Hepatocyte (in vitro differentiated cells): ENCODE measurements at places on chromosomes 2 and 18. TPM values are rescaled to one million over a fixed set of nuclear protein-coding genes. Genes with fewer than 3 reads are reported as not detected.

Gene MAL
- total RNA-seq = 1.4 TPM in 1 of 2 replicates, not detected in the other

Gene MBOAT2
- total RNA-seq = 14.1 and 35.2 TPM in 2 replicates

Gene OTOF
- total RNA-seq = 0.10 TPM in 1 of 2 replicates, not detected in the other

Gene CNDP2
- total RNA-seq = 95.7 and 101 TPM in 2 replicates

Gene RBM43
- 3.8 and 4.6 TPM in 2 replicates for total RNA-seq

Gene GKN2
- total RNA-seq = not detected in 2 replicates

Gene VWA3B
- not detected in 2 replicates for total RNA-seq

Gene SOCS6
- total RNA-seq = 28.0 and 35.3 TPM in 2 replicates

Gene DTNA
- total RNA-seq = 34.0 and 42.8 TPM in 2 replicates

Gene RAX
- total RNA-seq = not detected in 2 replicates

Gene C2orf72
- 108 and 112 TPM in 2 replicates for total RNA-seq

Gene C2orf78
- total RNA-seq = not detected in 2 replicates

DNA sequence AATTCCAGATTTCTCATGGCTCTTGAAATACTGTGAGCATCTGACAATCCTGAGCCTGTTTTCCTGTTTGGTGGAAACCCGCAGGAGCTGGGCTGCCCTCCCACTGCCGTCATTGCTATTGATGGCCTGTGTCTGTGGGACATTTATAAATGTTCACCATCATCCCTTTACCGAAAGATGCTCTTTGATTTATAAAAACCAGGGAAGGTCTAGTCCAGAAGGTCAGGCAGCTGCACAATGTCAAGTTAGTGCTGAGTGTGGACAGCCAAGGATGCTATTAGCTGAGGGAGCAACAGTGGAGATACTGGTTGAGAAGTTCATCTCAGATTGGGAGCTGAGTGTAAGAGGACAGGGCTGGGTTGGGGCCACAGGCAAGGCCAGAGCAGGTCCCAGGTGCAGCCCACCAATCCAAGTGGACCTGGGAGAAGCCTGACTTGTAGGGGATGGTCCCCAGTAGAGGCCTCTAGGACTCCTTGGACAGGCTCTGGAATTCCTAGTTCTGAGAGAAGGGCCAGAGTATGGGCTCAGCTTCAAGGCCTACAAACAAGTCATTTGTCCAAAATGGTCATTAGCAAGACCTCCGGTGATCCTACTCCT, 55.1 kb downstream of the COPS8 start:
- no peak for DNase-seq

DNA sequence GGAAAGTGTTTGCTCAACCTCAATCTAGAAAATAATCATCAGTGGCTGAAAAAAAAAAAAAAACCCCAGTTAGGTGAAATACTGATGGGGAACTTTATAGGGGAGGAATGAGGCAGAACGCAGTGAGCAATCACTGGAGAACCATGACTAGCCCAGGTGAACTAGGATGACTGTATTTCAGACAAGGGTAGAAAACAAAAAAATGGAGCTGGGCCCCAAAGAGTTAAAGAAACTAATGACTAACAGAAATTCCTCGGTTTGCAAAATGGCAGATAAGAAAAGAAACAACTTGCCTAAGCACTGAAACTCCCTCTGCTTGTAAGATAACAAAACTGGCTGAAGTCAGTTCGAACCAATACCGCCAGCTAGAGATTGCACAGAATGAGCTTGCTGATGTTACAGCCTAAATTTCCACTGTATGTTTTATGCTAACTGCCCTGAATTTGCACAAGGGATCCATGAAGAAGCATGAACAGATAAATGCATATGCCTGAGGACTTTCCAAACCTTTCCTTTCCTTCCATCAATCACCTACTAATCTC, 245.9 kb downstream of the METTL4 start:
- DNase-seq = peak; percentile 54

- DNase-seq = peak; percentile 10
These were observed 159.3 kb upstream of the GULP1 start for GRCh38 chr2:188132385-188132784.

- no peak for DNase-seq
These were observed 285.5 kb downstream of the PHLPP1 start for GRCh38 chr18:63000839-63001238.

GRCh38 chr18:13266218-13267100, 47.9 kb downstream of the LDLRAD4 start:
- DNase-seq = no peak

DNA sequence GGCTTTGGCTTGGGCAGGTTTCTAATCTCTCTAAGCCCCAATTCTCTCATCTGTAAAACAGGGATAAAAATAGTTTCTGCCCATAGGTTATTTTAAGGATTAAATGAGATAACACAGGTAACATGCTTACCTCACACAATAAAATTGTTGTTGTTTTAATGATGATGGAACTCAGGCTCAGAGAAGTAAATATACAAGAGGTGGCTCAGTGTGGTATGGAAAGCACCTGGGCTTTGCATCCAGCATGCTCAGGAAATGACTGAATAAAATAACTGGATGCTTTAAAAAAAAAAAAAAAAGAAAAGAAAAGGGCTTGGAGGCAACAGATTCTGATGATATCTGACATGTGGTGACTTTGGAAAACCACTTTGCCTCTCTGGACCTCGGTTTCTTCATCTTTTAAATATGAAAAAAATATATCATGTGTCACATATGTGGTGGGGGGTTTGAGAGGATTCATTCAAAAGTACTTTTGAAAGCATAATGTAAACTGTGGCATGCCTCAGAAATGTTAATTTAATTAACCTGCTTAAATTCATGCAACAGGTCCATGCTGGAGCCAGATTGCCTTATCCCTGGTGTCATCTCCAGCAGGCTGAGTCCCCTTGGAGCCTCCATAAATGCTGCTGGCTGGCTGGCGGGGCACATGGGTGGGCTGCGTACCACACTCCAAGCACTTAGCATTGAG, 112.8 kb upstream of the CDC42EP3 start:
- DNase-seq = no peak

DNA sequence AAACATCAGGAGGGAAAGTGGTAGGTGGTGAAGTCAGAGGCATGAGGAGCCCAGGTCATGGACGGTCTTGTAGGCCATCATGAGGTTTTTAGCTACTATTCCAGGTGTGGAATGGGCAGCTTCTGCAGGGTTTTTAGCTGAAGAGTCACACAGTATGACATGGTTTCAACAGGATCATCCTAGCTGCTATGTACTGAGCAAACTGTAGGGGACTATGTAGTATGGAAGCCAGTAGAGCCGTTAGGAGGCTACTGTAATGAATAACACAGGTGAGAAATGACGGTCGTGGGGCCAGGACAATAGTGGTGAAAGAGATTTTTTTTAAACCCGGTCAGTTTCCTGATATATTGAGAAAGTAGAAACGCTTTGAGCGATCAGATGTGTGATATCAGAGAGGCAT, 167.6 kb upstream of the FN1 start:
- no peak for DNase-seq

DNA sequence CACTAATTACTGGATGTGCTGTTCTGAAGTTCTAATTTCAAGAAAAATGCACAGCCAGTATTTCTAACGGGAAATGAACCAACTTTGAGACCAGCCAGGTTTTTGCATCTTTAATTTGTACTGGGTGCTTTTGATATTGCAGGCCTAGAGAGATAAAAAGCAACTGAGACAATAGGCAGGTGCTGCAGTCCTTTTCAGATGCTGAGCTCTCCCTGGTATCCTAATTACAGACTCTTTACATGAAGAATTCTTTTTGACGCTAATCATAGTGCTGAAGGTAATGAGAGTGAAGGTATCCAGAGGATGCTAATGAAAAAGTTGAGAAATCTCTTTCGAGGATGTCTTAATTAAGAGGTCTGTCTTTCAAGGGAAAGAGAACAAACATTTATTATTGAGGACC, 85.1 kb downstream of the SERPINB8 start:
- DNase-seq = no peak

- no peak for DNase-seq
These were observed 48.8 kb downstream of the INHBB start for GRCh38 chr2:120394764-120395163.

- DNase-seq = no peak
These were observed 280.1 kb upstream of the SALL3 start for GRCh38 chr18:78699499-78699898.

DNA sequence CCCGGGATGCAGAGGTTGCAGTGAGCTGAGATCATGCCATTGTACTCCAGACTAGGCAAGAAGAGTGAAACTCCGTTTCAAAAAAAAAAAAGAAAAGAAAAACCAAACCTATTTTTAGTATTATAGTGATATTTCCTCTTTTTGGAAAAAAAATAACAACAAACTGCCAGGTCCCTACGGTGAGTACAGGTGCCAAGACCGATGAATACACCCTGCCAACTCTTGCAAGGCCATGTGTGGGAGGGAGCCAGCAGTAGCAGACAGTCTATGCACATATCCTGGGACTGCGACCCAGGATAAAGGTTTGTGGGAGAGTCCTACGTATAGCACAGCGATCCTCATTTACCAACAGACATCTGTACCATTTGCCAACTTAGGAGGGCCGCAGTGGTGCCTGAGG, 69.6 kb upstream of the DNMT3A start:
- DNase-seq = no peak

GRCh38 chr2:118321432-118322105, 233.3 kb downstream of the INSIG2 start:
- DNase-seq = no peak

- DNase-seq = no peak
These were observed 106.9 kb upstream of the ACVR1C start for GRCh38 chr2:157735532-157735931.

- no peak for DNase-seq
These were observed 53.4 kb downstream of the FN1 start for GRCh38 chr2:215382480-215382879.

GRCh38 chr18:60870261-60871153, 462.7 kb upstream of the CDH20 start:
- no peak for DNase-seq

DNA sequence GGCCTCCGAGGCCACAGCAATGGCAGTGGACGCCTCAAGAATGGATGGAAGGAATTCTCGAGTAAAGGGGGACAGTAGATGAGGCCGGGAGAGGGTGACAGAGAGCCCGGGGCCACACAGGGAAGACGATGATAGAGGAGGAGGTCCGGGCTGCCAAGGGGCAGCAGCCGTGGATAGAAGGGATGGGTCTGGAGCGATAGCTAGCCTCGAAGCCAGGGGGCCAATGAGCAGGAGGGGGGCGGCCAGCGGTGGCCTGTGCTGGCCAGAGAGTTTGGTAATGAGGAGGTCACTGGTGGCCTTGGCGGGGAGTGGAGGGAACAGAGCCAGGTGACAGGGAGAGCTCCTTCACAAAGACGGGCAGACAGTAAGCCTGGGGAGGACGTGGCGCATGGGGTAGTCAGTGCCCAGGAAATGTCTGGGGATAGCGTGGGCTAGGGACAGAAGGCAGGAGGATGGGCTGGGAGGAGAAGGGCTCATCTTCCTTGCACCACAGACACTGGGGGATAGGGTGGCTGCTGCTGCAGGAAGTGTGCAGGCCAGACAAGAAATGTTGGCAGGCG, 87.8 kb upstream of the ASB18 start:
- DNase-seq = no peak

GRCh38 chr2:69118609-69119008, 105.6 kb downstream of the ANTXR1 start:
- DNase-seq = no peak

- no peak for DNase-seq
These were observed 176.4 kb downstream of the ALK start for GRCh38 chr2:29744976-29745375.

DNA sequence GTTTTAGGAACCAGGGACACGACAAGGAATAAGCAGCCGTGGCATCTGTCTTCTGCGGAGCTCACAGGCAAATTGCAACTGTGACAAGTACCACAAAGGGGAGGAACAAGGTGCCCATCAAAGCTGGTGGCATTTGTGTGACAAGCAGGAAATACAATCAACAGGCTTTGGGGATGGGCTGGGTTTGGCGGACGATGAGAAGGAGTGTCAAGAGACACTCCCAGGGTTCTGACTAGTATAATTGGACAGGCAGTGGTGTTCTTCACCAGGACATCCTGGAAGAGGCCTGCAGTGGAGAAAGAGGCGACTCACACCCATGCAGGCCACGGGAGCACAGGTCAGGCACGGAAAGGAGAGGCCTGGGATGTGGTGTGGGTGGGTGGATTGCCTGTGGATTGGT, 14.2 kb upstream of the SPATA3 start:
- no peak for DNase-seq
